ENCODE measurements at places on chromosomes 13 and 19.

DNA sequence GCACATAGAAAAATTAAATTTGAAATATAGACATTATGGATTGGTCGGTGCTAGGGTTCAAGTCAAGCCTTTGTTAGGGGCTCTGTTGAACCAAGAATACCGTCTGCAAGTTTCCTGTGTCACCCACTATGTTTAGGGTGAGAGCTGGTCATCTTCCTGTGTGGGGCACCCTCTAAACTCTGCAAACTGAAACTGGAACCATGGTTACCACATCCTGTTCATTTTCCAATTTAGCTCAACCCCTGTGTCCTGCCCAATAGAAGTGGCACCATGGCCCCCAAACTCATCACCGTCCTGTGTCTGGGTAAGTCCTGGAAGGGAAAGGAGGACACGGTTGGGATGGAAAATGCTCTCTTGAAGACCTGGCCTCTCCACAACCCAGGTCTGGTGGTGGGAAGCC, 29.9 kb downstream of the LAIR2 start:
- no peak for DNase-seq

DNA sequence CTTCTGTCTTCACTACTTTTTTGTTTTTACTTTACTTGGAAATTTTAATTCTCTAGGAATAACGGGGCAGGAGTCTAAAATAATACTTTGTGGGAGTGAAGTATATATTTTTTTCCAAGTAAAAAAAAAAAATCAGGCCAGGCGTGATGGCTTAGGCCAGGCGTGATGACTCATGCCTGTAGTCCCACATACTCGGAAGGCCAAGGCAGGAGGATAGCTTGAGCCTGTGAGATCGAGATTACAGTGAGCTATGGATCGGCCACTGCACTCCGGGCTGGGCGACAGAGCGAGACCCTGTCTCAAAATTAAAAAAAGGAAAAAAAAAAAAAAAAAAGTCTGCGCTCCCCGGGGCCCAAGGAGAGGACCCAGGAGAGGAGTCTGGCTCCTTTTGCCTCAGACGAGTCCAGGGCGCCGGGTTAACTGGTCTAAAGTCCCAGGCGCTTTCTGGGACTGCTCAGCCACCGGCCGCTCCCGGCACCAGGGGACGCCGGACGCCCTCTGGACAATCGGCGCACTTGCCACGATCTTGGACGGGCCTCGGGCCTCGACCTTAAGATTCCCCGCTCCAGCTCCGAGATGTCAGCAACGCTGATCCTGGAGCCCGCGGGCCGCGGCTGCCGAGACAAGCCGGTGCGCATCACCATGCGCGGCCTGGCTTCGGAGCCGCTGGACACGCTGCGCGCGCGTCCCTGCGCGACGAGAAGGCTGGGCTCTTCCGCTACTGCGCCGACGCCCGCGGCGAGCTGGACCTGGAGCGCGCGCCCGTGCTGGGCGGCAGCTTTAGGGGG, 2.7 kb upstream of the ZFP82 start:
- DNase-seq: peak; percentile 56

DNA sequence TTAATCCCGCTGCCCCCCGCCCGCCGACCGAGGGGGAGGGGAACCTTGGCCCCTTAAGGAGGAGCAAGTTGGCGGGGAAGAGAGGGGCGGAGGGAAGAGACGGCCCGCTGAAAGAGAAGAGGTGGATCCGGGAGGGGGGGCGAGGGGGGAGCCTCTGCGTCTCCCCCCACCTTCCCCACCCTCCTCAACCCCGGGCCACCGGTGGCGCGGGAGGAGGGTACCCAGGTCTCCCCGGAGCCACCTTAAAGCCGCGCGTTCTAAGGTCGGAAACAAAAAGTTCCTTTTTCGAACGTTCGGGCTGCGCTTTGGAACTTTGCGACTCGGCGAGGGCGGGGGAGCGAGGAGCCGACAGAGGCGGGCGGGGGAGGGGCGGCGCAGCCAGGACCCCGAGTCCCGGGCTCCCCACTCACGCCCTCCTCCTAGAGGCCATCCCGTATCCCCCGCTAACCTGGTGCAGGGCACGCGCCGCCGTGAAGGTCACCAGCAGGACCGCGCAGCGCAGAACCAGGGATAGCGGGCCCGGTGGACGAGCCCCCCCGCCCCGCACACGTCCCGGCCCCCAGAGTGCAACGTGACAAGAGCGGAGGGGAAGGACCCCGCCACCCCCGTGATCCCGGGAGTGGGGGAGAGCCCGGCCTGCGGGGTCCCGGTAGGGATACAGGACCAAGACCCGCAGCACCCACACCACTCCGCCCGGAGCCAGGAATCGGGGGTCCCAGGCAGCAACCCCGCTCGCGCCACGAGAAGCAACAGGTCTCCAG, 659 bp downstream of the ERF start:
- DNase-seq: peak; percentile 76

DNA sequence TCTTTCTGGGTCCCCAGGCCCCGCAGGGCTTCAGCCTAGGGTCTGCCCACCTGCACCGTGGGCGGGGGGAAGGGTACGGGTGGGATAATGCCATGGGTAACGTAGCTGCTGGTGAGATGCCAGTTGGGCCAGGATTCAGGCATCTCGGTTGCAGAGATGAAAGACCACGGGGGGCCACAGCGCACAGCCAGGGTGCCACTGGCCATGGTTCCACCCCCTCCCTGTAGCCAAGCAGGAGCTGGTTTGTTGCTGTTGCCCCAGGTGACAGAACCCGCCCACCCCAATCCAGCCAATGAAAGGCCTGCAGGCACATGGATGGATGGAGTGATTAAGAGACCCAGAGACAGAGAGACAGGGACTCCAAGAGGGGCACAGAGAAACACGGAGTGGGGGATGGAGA, 1.0 kb upstream of the CGB7 start:
- no peak for DNase-seq

DNA sequence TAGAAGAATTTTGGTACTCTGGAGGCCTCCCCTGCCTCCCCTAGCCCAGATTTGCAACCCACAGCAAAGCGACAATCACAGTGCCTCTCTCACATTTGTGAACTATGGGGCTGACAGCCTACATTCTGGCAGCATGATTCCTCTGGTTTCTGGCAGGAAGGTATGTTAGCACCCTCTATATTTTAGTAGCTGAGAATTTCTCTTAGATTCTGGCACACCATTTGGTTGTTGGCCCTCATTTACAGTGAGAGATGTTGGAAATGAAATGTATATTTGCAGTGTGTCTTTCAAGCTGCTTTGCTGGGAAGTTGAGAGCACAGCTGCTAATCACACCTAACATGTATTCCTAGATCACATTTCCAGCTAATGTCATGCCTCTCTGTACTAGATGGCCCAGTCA, 735.0 kb downstream of the FGF9 start:
- no peak for DNase-seq

- DNase-seq: no peak
These were observed 15.2 kb downstream of the HTR2A start for GRCh38 chr13:46881621-46882020.

- DNase-seq: no peak
These were observed 2.3 kb downstream of the EEF2 start for GRCh38 chr19:3982701-3983541.

- no peak for DNase-seq
These were observed 459.1 kb upstream of the GPC6 start for GRCh38 chr13:92767468-92767867.

DNA sequence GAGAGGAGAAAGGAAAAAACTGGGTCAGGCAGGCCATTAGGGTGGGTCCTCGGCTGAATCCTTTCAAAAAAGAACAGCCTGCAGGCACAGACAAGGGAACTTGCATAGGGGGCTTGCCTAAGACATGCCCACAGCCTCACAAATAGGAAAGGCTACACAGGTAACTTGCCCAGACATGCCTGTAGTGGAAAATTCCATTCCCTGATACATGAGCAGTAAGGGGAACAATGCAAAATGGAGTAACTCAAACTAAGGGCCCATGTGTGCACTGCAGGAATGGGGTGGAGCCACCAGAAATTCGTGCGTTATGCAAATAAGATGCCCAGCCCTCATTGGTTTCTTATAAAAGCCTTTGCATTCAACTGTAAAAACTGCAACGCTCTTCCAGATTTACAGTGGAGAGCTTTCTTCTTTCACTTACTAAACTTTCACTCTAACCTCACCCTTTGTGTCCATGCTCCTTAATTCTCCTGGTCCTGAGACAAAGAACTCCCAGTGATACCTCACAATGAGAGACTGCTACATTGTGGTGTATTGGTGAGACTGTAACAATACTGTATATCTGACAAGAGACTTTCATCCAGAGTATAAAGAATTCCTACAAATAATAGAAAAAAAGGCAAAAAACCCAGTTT, 59.5 kb upstream of the SLITRK1 start:
- no peak for DNase-seq

DNA sequence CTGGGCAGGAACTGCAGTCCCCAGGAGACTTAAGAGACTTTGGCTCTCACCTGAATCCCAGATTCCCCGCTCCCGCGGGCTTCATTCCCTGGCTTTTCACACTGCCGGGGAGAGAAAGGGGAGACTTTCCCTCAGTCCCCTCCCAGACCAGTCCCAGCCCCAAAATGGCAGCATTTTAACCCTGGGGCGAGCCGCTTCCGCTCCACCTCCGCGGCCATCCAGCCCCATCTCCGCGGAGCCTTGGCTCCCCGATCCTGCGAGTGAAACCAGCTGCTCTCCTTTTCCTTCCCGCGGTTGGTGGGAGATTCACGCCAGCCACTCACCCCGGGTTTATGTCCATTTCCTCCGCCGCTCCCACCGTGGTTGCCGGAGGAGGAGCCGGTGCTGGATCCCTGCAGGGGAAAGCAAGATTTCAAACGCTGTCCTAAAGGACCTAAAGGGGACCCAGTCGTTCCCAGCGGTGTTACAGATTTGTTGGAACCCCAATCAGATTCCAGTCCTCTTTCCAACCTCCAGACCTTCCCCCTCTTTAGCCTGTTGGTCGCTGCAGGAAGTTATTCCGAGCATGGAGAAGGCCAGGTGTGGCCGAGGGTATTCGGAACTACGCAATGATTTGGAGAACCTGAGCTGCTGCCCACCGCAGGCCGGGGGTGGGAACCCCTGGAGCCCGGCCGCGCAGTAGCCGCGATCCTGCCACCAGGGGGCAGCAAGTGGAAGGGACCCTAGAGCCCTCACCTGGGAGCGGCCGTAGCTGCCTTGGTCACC, 3.4 kb downstream of the DMKN start:
- DNase-seq: peak; percentile 76
